ENCODE measurements at places on chromosomes 6 and 20. TPM values are rescaled to one million over a fixed set of nuclear protein-coding genes. Genes with fewer than 3 reads are reported as not detected.

DNA sequence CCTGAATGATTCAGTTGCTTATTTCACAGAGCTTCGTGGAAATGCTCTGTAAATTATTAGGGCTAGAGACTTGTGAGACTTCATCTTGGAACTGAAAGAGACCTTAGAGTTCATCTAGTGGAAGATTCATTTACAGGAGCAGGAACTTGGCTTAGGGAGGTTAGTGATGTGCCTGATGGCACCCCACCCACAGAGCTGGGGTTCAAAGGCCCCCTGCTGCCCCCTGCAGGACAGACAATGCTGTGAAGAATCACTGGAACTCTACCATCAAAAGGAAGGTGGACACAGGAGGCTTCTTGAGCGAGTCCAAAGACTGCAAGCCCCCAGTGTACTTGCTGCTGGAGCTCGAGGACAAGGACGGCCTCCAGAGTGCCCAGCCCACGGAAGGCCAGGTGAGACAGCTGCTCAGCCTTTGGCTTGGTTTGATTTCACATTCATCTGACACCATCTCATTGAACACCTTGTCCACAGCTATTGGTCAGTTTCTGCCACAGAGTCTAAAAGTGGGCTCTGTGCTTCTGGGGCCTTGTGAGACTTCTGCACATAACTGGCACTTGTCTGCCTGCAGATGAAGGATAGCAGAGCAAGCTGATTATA lies 25.1 kb downstream of the MYBL2 start:
- DNase-seq, result peak; percentile 72

DNA sequence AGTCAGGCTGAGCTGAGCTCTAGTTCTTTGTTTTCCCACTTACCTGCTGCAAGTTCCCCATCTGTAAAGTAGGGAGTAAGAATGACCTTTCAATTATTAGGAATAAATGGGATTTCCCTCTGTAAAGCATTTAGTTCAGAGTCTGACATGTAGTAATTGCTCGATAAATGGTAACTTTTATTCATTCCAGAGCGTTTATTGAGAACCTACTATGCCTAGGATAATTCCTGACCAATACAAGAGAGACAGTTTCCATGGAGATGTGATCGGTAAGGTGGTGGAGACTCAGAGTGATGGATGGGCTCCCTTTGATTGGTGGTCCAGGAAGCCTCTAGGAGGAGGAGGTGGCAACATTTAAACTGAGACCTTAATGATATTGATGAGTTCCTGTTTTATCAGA lies 5.6 kb downstream of the PLEKHG1 start:
- no peak for DNase-seq

GRCh38 chr20:61014491-61014890 lies 237.6 kb upstream of the CDH4 start:
- DNase-seq, result no peak

DNA sequence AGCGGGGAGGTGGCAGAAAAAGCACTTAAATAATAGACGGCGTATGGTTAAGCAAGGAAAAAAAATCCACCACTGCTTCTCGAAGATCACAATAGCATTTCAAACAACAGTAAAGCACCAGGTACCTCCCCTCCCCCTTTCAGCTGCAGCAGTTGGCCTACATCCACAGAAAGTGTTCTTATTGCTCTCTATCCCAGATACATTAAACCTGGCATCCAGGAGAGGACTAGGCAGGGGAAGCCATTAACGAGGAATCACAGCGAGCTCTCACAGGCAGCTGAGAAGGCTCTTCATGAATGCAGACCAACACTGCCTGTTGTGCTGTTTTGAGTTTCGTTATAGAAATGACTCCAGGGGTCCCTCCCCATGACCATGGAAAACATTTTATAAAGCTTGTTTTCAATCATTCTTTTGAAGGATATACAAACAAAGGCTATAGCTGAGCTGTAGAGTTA lies 11.8 kb downstream of the FYN start:
- no peak for DNase-seq

DNA sequence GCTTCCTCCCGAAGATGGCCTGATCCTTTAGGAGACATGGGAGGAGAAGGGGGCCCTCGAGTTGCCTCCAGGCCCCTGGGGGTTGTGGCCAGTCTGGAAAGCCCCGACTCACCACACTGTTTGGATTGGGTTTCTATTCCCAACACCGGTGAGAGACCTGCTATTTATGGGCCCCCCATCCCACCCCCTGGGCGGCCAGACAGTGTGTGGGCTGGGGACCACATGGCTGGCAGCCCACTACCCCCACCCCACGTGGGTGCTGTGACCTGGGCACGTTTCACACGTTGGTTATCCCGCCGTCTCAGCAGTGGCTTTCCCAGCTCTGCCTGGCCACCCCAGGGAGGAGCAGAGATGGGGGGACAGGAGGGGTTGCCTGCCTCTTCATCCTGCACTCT lies 116.1 kb downstream of the VEGFA start:
- DNase-seq, result no peak

- no peak for DNase-seq
Measured at GRCh38 chr6:131736003-131736596, 25.3 kb upstream of the CTAGE9 start.

DNA sequence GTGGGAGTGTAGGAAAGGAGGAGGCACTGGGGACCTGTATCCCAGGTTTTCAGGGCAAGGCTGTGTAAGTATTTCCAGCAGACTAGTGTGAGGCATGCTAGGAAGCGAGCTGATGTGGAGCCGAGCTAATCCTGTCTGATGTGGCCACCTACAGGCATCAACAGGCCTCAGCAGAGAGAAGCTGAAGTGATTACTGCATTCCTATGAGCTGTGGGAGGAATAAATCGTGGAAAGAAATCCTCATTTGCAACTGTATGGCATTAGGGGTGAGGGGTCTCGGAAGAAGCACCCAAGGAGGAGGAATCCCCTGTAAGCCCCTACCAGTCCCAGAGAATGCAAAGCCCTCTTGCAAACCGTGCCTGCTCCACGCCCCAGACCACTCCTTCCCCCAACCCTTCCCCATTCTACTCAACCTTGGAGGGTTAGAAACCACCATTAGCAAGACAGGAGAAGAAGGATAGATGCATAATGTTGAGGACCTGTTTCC lies 41.6 kb downstream of the C6orf15 start:
- peak; percentile 52 for DNase-seq

- peak; percentile 71 for DNase-seq
Measured at GRCh38 chr6:151205721-151206600, 33.8 kb upstream of the AKAP12 start.

DNA sequence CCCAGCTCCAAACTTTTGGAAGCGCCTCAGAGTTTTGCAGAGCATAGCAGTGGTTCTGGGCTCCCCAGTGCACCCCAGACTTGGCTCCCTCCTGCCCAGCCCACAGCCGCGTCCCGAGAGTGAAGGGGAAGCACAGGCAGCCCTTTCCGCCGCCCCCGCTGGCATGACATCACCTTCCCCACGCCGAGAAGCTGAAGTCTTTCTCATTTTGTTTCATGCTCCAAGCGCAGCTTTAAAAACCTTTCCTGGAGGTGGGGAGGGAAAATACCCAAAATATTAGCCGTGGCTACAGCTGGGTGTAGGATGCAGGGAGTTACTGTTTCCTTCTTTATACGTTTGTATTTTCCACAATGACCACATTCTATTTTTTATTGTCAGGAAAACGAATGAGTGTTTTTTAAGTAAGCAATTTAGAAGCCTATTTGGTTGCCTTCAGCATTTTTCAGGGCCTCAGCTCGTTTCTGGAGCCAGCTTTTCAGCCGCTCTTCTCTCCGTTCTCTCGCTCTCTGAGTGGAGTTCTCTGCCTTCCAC lies 72.9 kb downstream of the SNX5 start:
- DNase-seq, result no peak

- DNase-seq, result no peak
Measured at GRCh38 chr20:32479012-32479411, 106.1 kb downstream of the NOL4L start.

DNA sequence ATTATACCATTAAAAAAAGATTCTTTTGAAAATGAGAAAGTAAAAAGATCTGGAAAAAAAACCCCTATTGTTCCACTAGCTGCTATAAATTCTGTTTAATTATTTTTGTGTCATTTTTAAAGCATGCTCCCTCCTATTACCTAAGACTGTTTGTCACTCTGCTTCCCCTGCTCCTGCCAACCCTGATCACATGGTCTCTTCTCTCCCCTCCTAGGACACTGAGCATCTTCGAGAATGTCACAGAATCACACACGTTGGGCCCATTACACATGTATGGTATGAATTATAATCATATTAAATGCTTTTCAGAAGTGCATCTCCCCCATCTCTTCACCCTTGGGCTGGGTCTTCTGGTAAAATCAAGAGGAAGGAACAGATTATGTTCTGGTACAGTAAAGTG lies 6.2 kb downstream of the SNAP91 start:
- no peak for DNase-seq

GRCh38 chr20:63121749-63122405 lies 94.1 kb downstream of the YTHDF1 start:
- no peak for DNase-seq

- DNase-seq, result no peak
Measured at GRCh38 chr20:35243986-35244385, 17.5 kb downstream of the MMP24 start.

DNA sequence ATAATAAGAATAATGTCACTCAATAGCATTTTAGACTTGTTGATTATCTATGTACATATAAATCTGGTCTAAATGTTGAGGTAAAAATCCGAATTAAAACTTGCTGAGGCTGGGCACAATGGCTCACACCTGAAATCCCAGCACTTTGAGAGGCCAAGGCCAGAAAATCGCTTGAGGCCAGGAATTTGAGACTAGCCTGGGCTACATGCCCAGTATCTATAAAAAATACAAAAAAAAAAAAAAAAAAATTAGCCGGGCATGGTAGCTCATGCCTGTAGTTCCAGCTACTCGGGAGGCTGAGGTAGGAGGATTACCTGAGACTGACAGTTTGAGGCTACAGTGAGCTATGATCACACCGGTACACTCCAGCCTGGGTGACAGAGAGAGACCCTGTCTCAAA lies 34.2 kb upstream of the SUPT3H start:
- DNase-seq, result no peak

GRCh38 chr20:3423126-3423525 lies 15.7 kb upstream of the DNAAF9 start:
- DNase-seq, result no peak

DNA sequence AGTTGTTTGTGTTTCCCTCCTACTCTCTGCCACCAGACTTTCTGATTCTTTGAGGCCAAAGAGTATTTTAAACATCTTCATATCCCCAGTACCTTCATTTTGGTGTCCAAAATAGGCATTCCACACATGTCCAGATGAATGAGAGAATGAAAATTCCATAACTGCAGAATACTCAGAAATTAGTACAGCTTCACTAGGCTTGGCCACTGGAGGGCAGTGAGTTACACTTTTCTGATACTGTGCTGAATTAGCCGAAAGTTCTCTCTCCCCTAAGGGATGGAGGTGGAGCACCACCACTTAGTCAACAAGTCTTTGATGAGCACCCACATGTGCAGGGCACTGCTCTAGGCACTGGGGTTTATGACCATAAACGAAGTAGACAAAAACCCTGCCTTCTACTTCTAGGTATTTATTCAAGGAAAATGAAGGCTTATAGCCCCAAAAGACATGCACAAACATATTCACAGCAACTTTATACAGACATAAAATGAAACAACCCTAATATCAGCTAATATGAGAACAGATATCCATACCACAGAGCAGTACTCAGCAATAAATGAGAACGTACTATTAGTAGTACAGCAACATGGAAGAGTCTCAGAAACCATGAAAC lies 46.1 kb upstream of the TMEM217 start:
- DNase-seq, result peak; percentile 36

- DNase-seq, result peak; percentile 41
Measured at GRCh38 chr6:105484238-105485161, 81.6 kb upstream of the PREP start.

DNA sequence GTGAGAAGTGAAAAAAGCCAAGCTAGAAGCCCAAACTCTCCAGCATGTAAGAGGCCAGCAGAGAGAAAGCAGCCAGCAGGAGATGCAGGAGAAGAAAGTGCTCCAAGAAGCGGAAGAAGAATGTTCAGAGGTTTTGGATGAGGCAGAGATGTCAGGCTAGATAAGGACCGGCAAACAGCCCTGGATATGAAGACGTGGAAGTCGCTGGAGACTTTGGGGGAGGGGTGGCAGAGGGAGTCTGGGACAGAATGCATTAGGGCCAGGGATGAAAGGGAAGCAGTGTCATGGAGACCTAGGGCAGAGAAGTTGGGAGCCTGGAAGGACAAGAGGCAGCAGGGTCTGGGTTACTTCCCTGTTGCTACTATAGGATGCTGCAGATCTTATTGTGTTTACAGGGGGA lies 5.3 kb upstream of the SCUBE3 start:
- no peak for DNase-seq

DNA sequence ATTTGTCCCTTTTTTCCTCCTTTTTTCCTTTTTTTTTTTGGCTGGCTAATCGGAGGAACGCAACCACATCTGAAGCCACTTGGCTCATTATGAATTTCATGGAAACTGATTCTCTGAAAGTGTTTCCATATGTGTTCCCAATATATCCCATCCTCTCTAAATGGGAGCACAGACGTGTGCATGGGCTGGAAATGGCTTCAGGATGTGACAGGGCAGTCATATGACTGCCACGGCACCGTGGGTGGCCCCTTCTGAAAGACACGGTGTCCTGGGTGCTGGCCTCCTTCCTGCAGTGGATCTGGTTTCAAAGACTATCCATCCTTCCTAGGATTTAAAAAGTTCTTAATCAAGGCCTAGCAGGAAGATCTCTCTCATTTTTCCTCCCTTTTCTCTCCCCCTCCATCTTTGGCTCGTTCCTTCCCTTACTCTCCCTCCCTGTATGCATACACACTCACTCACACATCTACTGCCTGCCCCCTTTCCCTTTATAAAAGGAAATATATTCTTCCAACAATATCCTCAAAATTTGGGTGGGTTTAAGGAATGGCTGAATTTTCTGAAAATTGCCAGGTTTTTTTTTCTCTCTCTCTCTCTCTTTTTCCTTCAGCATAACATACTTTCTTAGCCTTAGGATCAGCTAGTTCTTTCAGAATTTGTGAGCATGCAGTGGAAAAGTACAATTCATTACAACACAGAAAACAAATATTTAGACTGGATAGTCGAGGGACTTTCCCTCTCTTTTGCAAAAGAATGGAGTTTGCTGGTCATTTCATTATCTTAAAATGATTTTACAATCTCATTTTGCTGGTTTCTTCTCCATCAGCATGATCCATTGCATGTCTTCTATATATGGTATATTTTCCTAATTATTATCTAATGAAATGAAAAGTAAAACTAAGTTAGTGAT lies 161.2 kb upstream of the SUPT3H start:
- no peak for DNase-seq

GRCh38 chr6:37304766-37305165 lies 46.8 kb upstream of the TMEM217 start:
- no peak for DNase-seq

PPIL4 gene
- 67.8 TPM for total RNA-seq

CLPSL2 gene
- total RNA-seq, result not detected

PBOV1 gene
- not detected for total RNA-seq

LY6G6C gene
- total RNA-seq, result not detected

PRSS35 gene
- total RNA-seq, result not detected

HRH3 gene
- 0.10 TPM for total RNA-seq

MCCD1 gene
- 0.15 TPM for total RNA-seq

SMLR1 gene
- total RNA-seq, result 104 TPM

MAP1LC3A gene
- total RNA-seq, result not detected
